ENCODE measurements at places on chromosomes 1 and 21. TPM values are rescaled to one million over a fixed set of nuclear protein-coding genes. Genes with fewer than 3 reads are reported as not detected.

Gene TMCO2
- total RNA-seq = not detected

Gene NID1
- total RNA-seq = 6.7 TPM

Gene MOB3C
- 3.7 TPM for total RNA-seq

Gene PEAR1
- 12.1 TPM for total RNA-seq

Gene ZNF683
- total RNA-seq = not detected

Gene MRAP
- total RNA-seq = not detected

Gene NR0B2
- not detected for total RNA-seq

Gene PCBP3
- total RNA-seq = 2.1 TPM

Gene OR14K1
- total RNA-seq = not detected

Gene RRP1
- 38.7 TPM for total RNA-seq

Gene PAQR7
- 7.4 TPM for total RNA-seq

Gene PDPN
- total RNA-seq = not detected

Gene OR2T2
- total RNA-seq = not detected

Gene CFHR5
- total RNA-seq = not detected

Gene CAPN9
- total RNA-seq = not detected

Gene LSM10
- total RNA-seq = 46.3 TPM

Gene SPRR2A
- not detected for total RNA-seq

Gene GJA5
- not detected for total RNA-seq

Gene SH2D5
- total RNA-seq = 17.6 TPM

Gene SOAT1
- 28.2 TPM for total RNA-seq

Gene KRTAP12-2
- total RNA-seq = not detected

Gene PALMD
- 0.11 TPM for total RNA-seq

Gene HSD3B1
- total RNA-seq = not detected

Gene PLA2G2F
- not detected for total RNA-seq

Gene TARBP1
- 11.6 TPM for total RNA-seq

Gene LDLRAD1
- total RNA-seq = not detected

Gene PGLYRP3
- total RNA-seq = not detected

Gene VWA5B1
- not detected for total RNA-seq

Gene DLGAP3
- total RNA-seq = 0.14 TPM

Gene HSPB7
- total RNA-seq = not detected

Gene CLIC6
- total RNA-seq = not detected

Gene KMO
- total RNA-seq = 1.7 TPM

Gene PDC
- total RNA-seq = not detected

Gene TEX35
- 0.19 TPM for total RNA-seq

Gene SLC1A7
- not detected for total RNA-seq

Gene NDUFS5
- 548 TPM for total RNA-seq

Gene IL10
- total RNA-seq = not detected

Gene KIF26B
- 0.04 TPM for total RNA-seq

Gene PCP4L1
- total RNA-seq = not detected

Gene SPATA17
- 2.0 TPM for total RNA-seq

Gene KRTAP7-1
- not detected for total RNA-seq

Gene MAP3K7CL
- 2.6 TPM for total RNA-seq

Gene GPR25
- total RNA-seq = not detected

Gene TAGLN2
- total RNA-seq = 1,041 TPM

Gene TRIM58
- not detected for total RNA-seq

Gene SZT2
- 8.0 TPM for total RNA-seq

Gene ZSCAN20
- total RNA-seq = 1.9 TPM

Gene GBP7
- total RNA-seq = not detected

Gene PADI3
- total RNA-seq = 1.4 TPM

Gene IFNGR2
- total RNA-seq = 57.8 TPM

Gene RGS1
- not detected for total RNA-seq

Gene AQP10
- total RNA-seq = not detected

Gene UBE2U
- not detected for total RNA-seq

Gene SPATA21
- total RNA-seq = not detected

Gene ZNF593OS
- not detected for total RNA-seq

Gene TP73
- total RNA-seq = 0.59 TPM

Gene NIPAL3
- 9.4 TPM for total RNA-seq

Gene SIPA1L2
- total RNA-seq = 7.5 TPM

All from A549 treated with ZK216348 at 1 μM for 4 hours (cell line).